Non-pigmented ciliary epithelial cell (primary cell): ENCODE measurements at places on chromosomes 11 and 22.

- DNase-seq: no peak
These were observed 1078.7 kb downstream of the BRD1 start for GRCh38 chr22:48748860-48749554.

DNA sequence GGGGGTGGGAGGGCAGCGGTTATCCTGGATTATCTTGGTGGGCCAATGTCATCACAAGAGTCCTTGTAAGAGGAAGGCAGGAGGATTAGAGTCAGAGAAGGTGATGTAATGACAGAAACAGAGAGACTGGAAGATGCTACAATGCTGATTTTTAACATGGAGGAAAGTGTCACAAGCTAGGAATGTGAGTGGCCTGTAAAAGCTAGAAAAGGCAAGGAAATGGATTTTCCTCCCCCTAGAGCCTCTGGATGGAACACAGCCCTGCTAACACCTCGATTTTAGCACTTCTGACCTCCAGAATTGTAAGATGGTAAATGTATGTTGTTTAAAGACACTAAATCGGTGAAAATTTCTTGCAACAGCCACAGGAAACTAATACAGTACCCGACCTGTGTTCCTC lies 109.3 kb downstream of the MN1 start:
- DNase-seq: no peak

DNA sequence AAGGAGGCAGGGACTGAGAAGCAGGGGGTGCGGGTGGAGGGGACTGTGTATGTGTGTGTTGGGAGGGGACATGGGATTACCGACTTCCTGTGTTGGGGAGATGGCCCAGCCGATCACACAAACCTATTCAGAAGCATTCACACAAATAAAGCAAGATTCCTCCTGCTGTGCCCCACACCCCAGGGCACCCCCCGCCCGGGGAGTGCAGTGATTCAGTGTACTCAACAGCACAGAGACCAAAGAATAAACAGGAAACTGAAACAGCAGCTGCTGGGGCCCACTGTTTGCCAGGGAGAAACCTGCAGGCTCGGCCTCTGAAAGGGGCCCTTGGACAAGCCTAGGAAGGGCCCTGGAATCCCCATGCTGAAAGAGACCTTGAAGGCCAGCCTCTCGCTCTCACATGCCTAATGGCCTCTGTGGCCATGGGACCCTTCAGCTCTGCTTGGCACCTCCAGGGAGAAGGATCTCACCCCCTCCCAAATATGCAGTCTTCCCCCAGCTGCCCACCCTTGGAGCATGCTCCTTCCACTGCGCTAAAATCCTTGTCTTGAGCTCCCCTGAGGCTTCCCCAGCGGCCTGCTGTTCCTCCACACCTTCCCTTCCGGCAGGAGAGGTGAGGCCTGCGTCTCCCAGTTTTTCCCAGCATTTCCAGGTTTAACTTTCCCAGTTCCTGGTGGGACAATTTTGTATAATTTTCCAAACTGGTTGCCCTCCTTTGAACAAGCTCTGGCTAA lies 72.9 kb downstream of the CSNK2A3 start:
- no peak for DNase-seq

DNA sequence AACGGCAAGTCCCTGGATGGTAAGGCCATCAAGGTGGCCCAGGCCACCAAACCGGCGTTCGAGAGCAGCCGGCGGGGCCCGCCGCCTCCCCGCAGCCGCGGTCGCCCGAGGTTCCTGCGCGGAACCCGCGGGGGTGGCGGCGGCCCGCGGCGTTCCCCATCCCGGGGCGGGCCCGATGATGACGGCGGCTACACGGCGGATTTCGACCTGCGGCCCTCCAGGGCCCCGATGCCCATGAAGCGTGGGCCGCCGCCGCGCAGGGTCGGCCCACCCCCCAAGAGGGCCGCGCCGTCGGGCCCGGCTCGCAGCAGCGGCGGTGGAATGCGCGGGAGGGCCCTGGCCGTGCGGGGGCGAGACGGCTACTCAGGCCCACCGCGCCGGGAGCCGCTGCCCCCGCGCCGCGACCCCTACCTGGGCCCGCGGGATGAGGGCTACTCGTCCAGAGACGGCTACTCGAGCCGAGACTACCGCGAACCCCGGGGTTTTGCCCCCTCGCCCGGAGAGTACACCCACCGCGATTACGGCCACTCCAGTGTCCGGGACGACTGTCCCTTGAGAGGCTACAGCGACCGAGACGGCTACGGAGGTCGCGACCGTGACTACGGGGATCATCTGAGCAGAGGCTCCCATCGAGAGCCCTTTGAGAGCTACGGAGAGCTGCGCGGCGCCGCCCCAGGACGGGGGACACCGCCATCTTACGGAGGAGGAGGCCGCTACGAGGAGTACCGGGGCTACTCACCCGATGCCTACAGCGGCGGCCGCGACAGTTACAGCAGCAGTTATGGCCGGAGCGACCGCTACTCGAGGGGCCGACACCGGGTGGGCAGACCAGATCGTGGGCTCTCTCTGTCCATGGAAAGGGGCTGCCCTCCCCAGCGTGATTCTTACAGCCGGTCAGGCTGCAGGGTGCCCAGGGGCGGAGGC lies 792 bp downstream of the RBMXL2 start:
- no peak for DNase-seq

DNA sequence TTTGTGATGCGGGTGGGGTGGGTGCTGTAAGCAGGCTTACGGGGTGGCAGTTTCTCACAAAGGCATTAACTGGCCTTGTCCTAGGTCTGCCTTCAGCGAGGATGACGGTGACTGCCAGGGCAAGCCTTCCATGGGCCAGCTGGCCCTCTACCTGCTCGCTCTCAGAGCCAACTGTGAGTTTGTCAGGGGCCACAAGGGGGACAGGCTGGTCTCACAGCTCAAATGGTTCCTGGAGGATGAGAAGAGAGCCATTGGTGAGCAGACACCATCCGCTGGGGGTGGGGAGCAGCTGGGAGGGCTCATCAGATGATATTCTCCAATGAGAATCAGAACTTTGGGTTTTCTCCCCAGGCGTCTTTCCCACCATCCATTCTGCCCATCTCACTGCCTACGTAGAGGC lies 5.8 kb downstream of the TCN2 start:
- DNase-seq: no peak

GRCh38 chr11:63289658-63290057 lies 46.3 kb upstream of the SLC22A25 start:
- no peak for DNase-seq
